H54 (cell line): ENCODE measurements at places on chromosomes 3 and 15.

GRCh38 chr15:68553994-68554720, 24.6 kb upstream of the CORO2B start:
- DNase-seq = no peak

- DNase-seq = peak; percentile 27
Observed at GRCh38 chr3:105823149-105823867, 45.5 kb downstream of the CBLB start.

GRCh38 chr3:33909547-33909946, 111.1 kb downstream of the PDCD6IP start:
- no peak for DNase-seq

- DNase-seq = no peak
Observed at GRCh38 chr3:105828703-105829102, 40.1 kb downstream of the CBLB start.

DNA sequence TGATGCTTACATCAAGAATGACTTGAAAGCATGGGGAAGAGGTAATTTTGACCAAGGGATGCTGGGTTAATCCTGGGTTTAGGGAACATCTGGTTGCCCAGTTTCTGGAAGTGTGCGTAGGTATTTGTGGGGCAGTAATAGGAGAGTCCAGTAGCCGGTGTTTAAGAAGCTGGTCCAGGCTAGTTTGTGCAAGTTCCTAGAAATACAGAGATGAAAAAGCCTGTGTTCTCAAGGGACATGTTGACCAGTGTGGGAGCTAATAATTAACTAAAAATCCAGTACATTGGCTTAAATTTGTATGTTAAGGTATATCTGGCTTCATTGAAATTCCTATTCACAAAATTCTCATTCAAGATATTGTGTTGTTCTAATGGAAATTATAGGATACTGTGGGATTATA, 51.2 kb downstream of the UBE2E2 start:
- no peak for DNase-seq

GRCh38 chr3:9779721-9780457, 10.1 kb upstream of the CAMK1 start:
- DNase-seq = no peak

DNA sequence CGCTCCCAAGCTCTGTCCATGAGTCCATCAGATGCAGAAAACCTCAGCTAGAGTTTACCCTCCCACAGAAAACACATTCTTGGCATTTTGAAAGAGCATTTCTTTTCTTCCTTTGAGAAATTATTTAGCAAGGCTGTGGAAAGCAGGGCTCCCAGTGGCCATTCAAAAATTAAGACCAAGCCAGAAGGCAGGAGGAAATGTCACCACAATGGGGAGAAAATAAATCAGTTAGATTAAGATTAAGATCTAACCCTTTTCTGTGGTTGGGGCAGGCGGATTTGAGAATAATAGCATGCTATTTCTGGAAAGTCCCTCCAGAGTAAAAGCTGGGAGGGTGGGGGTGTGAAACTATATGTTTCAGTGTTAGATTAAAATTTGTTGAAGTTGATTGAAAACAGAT, 20.2 kb downstream of the LRIG1 start:
- no peak for DNase-seq

DNA sequence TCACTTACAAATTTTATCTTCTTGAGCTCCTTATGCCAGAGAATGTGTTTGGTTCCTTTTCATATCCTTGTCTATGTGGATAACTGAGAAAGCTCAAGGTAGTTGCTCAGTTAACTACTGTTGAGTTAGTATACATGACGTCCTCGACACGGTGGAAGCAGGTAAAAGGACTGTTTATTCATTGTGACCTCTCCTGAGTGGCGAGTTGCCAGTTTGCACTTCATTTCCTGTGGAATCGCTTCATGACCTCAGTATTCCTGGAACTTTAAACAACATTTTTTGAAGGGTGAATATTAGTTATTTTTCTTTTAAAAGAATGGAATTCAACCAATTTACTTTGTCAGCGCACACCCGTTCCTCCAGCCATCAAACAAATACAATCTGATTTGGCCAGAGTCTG, 1.2 kb upstream of the TPRG1 start:
- DNase-seq = no peak

DNA sequence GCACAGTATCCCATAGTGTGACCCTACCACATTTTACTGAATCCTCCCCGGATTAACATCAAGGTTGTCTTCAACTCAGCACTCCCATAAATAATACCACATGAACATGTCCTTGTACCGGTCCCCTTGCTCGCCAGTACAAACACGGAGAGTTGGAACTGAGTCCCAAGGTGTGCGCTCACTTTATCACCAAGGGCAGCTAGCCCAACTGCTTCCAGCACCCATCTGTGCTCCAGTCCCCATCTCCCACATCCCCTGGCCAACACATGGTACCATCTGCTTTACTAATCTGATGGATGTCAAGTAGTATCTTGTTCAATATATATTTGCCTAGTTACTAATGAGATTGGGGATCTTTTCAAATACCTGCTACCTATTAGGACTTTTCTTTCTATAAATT, 64.7 kb downstream of the ISG20 start:
- no peak for DNase-seq

DNA sequence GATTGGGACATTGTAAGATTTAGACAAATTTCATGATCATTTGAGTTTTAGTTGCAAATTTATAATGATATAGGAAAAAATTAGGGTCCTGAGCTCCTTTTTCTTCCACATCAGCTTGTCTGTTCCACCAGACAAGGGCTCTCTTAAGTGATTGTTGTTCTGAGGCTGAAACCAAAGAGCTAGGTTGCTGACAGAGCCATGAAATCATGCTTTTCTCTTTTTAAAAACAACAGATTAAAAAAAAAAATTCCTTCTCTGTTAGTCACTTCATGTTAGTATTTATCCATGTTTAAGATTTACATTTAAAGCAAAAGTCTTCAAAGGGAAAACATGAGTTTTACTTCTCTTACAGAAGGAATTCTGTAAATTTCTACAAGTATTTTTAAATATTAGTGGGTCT, 56.8 kb downstream of the ATP2C1 start:
- DNase-seq = no peak

DNA sequence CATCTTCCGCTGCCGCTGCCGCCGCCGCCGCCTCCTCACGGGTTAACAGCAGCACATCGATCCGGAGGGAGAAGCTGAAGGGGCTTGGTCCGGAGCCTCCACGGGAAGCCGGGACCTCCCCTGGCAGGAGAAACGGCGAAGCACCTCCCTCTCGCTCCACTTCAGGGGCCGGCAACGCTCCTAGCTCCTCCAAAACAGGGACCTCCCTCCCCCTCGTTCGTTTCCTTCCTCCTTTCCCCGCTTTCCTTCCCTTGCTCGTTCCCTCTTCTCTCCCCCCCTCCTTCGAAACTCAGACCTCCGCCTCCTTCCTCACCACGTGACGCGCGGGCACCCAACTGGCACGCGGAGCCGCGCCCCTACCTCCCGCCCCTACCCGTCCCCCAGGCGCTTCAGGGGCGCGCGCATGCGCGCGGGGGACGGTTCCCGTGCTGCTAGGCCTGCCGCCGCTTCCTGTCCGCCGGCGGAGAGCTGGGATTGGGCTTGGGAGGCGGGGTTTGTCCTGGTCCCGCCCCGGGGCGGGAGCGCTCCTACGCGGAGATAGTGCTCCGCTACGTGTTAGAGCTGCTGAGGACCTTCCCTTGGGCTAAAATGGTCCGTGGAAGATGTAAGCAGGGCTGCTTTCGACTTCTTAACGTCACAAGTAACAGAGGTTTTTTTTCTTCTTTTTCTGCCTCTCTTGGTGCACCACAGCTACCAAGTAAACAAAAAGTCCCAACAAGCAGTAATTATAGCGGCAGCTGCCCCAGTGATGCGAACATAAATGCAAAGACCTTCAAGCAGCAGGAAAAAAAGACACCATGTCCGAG, at the start of gene ADAM10:
ADAM10 (minus strand) TSS at position 176 of the 806 bp plus-strand sequence; CDS start at position 3, 173 bp downstream.
- DNase-seq = peak; percentile 88

- no peak for DNase-seq
Observed at GRCh38 chr3:183085634-183086390, 13.5 kb downstream of the MCCC1 start.

GRCh38 chr3:140432229-140432669, 245.6 kb upstream of the TRIM42 start:
- DNase-seq = no peak

DNA sequence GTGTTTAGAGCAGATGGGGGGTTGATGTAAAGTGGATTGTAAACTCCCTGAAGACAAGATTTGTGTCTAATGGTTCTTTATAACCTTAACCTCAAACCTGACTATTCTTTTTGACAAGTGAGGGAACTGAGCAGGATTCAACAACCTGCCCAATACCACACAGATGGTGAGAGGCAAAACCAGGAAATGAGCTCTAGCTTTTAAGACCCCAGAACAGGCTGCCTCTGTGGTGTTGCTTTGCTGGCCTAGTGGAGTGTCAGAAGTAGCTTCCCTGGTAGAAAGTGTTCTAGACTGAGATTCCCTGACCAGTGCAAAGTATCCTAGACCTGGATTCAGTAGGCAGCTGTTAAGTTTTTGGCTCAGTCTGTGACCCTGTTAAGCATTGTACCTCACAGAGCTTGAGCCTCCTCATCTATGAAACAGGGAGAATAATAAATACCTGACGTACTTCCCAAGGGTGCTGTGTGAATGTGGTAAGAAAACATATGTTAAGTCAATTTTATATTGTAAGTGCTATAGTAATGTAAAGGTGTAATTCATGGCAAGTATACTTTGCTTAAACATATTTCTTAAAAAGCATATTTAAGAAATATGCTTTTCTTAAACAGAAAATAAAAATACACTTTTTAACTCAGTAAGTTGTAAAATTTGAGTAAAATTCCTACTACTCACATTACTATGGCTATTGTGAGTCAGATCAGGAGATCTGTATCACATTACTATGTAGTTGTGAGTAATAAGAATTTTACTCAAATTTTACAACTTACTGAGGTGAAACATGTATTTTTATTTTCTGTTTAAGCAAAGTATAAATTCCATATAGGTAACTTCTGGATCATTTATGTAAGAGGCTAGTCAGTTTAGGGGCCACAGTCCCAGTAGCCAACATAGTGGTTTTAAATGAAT, 8.8 kb downstream of the GPR87 start:
- no peak for DNase-seq

- DNase-seq = no peak
Observed at GRCh38 chr3:101081999-101082398, 88.8 kb upstream of the ABI3BP start.

GRCh38 chr3:87006844-87007439, 16.0 kb upstream of the VGLL3 start:
- no peak for DNase-seq

DNA sequence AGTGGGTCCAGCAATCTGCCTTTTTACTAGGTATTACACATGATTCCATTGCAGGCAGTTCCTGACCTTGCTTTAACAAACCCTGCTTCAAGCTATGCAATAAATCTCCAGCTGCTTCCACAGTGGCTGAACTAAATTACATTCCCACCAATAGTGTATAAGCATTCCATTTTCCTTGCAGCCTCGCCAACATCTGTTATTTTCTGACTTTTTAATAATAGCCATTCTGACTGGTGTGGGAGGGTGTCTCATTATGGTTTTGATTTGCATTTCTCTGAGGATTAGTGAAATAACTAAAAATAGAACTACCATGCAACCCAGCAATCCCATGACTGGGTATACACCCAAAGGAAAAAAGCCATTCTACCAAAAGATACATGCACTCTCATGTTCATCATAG, 36.4 kb upstream of the DNAJC13 start:
- no peak for DNase-seq

DNA sequence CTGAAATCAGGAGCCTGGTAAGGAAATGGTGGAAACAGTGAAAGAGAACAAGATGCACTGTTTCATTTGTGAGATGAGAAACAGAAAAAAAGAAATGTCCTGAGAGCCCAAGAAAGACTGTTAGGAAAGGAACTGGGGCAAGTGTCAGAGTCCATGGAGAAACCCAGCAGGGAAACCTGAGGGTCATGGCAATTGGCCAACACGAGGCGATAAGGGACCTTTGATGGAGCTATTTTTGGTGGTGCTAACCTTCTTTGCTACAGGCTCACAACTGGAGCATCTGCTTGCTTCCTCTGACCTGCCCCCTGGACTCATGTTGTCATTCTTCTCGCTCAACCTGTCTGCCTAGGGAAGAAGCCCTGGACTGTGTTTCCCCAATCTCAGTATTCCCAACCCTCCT, 4.2 kb upstream of the TMEM41A start:
- no peak for DNase-seq

DNA sequence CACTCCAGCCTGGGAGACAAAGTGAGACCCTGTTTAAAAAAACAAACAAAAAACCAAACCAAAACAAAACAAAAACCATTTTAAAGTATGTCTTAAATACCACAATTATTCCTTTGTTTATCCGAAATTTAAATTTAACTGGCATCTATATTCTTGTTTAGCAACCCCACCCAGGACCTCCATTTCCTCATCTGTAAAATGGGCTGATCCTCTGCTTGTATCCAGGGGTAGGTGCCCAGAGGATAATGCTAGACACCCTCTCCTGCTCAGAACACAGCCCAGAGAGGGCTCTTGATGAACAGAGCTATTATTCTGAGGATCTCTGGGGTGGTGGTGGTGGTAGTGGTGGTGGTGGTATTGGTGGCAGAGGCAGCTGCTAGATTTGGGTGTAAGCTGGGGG, 9.8 kb downstream of the SH2D7 start:
- DNase-seq = no peak

- no peak for DNase-seq
Observed at GRCh38 chr15:25664761-25665160, 198.4 kb downstream of the ATP10A start.

GRCh38 chr3:172538368-172539151, 15.3 kb upstream of the TNFSF10 start:
- DNase-seq = no peak

DNA sequence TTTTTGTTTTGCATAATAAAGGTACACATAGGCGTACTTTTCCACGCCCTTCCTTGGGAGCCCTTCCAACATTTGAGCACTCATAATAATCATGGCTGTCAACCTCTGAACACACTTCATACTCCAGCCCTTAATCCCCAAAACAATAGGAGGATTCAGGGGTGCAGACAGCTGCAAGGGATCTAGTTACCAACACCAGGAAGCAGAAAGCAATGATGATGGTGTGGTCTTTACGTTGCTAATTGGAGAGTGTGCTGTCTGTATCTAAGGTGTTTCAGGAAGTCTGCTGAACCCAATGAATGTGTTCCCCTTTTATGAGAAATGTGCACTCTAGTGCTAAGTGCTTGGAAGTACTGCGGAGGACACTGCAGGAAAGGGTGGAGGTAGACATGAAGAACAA, 60.3 kb upstream of the PDZRN3 start:
- no peak for DNase-seq

GRCh38 chr15:84391191-84391590, 155.6 kb downstream of the GOLGA6L4 start:
- no peak for DNase-seq

GRCh38 chr15:100880139-100880896, 687 bp downstream of the ALDH1A3 start:
- no peak for DNase-seq

GRCh38 chr15:61086756-61087155, 142.3 kb downstream of the RORA start:
- no peak for DNase-seq

DNA sequence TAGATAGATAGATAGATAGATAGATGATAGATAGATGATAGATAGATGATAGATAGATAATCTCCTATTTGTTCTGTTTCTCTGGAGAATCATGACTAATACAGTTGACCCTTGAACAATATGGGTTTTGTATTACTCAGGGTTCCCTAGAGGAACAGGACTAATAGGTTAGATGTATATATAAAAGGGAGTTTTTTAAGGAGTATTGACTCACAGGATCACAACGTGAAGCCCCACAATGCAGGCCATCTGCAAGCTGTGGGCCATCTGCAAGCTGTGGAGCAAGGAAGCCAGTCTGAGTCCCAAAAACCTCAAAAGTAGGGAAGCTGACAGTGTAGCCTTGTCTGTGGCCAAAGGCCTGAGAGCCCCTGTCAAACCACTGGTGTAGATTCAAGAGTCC, 67.6 kb downstream of the PYDC2 start:
- DNase-seq = no peak

GRCh38 chr3:126111566-126112475, 27.9 kb upstream of the SLC41A3 start:
- DNase-seq = no peak
